ENCODE measurements at places on chromosomes 2 and 18. TPM values are rescaled to one million over a fixed set of nuclear protein-coding genes. Genes with fewer than 3 reads are reported as not detected.

TUBA3E gene
- total RNA-seq: not detected

GRCh38 chr2:9336576-9337314, 86.6 kb downstream of the ITGB1BP1 start:
- peak; percentile 98 for DNase-seq

GRCh38 chr2:182324665-182325064, 102.2 kb downstream of the PDE1A start:
- peak; percentile 54 for DNase-seq

GRCh38 chr2:235500110-235500760, 6.4 kb downstream of the AGAP1 start:
- DNase-seq: no peak

- no peak for DNase-seq
Observed at GRCh38 chr2:190722835-190723234, 74.0 kb downstream of the NAB1 start.

GRCh38 chr18:54031243-54031642, 193.2 kb downstream of the MBD2 start:
- DNase-seq: no peak

GRCh38 chr2:129673847-129674711, 305.4 kb upstream of the RAB6C start:
- no peak for DNase-seq

DNA sequence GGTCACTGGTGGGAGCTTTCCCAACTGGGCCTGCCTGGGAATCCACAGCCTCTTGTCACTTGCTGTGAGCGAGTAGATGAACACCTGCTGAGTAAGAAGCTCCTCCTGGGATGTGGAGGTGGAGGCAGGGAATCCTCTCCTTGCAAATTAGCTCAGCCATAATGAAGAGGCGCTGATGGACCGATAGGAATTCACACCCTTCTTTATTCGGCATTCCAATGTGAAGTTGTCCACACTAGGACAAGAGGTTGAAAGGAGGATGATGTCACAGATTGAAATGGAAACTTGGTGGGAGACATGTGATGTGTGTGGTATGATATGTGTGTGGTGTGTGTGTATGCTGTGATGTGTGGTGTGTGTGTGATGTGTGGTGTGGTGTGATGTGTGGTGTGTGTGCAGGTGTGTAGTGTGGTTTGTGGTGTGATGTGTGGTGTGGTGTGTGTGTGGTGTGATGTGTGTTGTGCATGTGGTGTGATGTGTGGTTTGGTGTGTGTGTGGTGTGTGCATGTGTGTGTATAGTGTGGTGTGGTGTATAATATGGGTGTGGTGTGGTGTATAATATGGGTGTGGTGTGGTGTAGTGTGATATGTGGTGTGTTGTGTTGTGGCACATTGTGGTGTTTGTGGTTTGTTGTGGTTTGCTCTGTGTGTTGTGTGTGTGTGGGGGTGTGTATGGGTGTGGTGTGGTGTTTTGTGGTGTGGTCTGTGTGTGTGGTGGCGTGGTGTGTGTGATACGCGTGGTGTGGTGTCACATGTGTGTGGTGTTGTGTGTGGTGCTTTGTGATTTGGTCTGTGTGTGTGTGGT, 216.4 kb downstream of the BCL2 start:
- DNase-seq: no peak

- no peak for DNase-seq
Observed at GRCh38 chr2:13522096-13522495, 805.4 kb downstream of the TRIB2 start.

- DNase-seq: no peak
Observed at GRCh38 chr2:169230204-169230603, 132.1 kb downstream of the LRP2 start.

- no peak for DNase-seq
Observed at GRCh38 chr2:169765523-169765922, 31.9 kb downstream of the KLHL23 start.

FEV gene
- total RNA-seq: not detected

DNA sequence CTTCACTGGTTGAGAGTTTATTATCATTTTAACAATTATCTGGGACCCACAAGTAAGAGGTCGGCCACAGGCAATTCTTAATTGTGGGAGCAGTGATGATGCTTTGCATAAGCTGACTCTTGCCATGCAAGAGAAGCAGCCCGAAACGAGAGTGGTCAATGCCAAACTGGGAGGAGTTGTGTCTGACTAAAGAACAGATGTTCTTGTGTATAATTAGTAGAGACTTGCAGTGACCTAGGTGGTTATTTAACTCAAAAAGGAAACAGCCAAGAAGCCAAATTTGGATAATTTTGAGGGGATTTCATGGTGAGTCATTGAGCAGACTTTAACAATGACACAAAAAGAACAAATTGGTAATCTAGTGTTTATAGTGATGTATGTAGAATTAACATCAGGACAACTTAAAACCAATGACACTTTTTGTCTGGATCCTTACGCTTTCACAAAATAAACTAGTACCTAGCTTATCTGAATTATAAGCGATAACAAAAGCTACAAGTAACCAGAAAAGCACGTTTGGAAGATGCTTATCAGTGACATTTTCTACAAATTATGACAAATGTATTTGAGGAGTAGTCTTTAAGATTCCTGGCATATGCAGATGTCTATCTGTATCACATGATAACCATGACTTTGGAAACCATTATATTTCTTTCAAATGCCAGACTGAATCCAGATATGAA, 184.7 kb upstream of the DLGAP1 start:
- DNase-seq: no peak
